Stimulated activated CD8-positive, alpha-beta memory T cell treated with anti-CD3 and anti-CD28 coated beads, Interleukin-4, amount 100 ng/mL, for 48 hours (primary cell): ENCODE measurements at places on chromosomes 3 and 15.

DNA sequence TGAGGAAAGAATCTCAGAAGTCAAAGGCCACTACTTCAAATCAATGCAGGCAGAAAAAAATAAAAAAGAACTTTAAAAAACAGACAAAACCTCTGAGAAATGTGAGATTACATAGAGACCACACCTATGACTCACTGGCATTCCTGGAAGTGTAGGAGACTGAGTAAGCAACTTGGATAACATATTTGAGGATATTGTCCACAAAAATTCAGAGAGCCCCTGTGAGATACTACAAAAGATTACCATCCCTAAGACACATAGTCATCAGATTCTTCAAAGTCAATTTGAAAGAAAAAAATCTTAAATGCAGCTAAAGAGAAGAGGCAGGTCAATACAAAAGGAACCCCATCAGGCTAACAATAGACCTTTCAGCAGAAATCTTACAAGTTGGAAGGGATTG, 887.3 kb downstream of the NTRK3 start:
- DNase-seq = no peak

DNA sequence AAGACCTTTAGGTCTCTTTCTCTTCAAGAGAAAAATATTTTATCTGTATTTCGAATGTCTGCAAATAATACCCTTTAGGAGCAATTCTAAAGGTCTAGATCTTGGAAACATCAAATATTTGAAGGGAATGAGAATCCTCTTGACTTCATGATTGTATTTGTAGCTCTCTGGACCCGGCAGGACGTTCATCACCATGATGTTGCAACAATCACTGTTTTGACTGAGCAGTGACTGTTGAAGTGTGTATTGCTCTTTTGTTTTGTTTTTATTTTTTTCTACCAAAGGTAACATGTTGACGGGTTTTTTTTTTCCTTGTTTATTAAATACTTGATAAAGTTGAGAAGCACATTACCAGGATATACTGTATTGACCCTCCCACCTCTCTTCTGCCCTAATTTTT, 55.3 kb upstream of the CCR4 start:
- DNase-seq = no peak

- no peak for DNase-seq
Observed at GRCh38 chr15:51613951-51614350, 8.6 kb downstream of the DMXL2 start.

DNA sequence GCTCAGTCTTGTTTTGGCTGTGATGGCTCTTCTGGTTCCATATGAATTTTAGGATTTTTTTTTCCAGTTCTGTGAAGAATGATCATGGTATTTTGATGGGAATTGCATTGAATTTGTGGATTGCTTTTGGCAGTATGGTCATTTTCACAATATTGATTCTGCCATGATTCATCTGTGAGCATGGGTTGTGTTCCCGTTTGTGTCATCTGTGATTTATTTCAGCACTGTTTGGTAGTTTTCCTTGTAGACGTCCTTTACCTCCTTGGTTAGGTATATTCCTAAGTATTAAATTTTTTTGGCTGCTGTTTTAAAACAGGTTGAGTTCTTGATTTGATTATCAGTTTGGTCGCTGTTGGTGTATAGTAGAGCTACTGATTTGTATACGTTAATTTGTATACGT, 18.5 kb downstream of the TCF12 start:
- no peak for DNase-seq

DNA sequence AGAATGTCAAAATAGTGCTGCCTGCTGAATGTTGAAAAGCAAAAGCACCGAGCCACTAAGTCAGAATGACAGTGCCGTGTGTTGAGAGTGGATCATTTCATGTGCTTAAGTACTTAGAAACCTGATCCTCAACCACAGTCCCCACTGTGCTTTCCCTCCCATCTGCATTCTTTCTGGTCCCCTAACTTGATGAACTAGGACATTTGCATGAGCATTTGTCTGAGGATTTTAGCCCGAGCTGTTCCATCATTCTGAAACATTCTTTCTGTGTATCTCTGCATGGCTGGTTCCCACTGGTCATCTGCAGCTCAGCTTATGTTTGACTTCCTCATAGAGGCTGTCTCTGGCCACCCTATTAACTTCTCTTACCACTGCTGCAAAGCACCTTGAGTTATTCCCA, 42.0 kb downstream of the SST start:
- no peak for DNase-seq

DNA sequence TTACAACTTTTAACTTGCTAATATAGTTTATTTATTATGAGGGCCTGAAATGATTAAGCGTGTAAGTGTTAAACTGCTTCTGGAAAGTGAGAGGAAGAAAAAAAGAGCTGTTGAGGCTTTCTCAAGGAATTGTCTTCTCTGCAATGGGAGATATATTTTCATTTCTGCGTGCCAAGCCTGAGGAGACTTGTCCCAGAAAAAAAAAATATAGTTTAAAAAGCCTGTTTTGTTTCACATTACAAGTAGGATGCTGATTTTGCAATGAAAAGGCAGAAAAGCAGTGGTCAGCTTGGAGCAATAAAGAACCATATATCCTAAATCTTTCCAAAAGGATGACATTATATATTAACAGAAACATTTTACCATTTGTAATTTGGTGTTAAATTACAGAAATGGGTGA, 115.5 kb downstream of the GMNC start:
- DNase-seq = no peak

GRCh38 chr3:140355481-140355880, 322.4 kb upstream of the TRIM42 start:
- DNase-seq = no peak

- DNase-seq = no peak
Observed at GRCh38 chr15:97053635-97054034, 723.1 kb downstream of the NR2F2 start.

- no peak for DNase-seq
Observed at GRCh38 chr3:57758686-57759085, 2.6 kb downstream of the SLMAP start.

GRCh38 chr3:194086388-194087075, 49.4 kb upstream of the HES1 start:
- no peak for DNase-seq

DNA sequence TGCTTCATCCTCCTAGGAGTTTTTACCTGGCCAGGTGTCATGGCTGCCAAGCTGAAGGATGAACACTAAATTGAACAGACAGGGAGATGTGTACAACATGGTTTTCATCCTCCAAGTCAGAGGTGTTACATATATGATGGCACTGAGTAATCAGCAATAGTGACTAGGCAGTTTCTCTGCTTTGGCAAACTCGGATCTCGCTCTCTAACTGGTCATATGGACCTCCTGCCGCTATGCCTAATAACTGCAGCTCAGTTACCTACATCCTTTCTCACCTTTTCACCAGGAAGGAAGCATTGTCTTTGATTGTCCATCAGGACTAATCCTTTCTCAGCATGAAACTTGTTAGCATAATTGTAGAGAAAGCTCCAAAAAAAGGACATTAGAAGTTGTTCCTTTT, 175.9 kb upstream of the PLSCR5 start:
- DNase-seq = no peak

DNA sequence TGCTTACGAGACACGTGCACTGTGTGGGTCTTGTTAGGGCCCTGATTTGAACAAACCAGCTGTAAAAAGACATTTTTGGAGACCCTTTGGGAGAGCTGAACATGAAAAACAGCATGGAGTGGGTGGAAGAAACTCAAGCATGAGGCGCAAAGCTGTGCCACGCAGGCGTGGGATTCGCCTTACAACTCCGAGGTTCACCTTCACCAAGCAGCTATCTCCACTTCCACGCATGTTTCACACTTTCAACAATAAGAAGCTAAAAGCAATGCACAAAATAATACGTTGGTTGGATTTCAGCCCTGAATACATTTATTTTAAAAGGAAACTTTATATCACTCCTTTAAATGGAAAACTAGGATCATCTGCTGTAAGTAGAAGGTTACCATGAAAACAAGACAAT, 42.5 kb downstream of the IQSEC1 start:
- no peak for DNase-seq

- no peak for DNase-seq
Observed at GRCh38 chr15:92505611-92506010, 111.9 kb downstream of the ST8SIA2 start.

- no peak for DNase-seq
Observed at GRCh38 chr15:64686130-64686735, 89.2 kb downstream of the RBPMS2 start.

DNA sequence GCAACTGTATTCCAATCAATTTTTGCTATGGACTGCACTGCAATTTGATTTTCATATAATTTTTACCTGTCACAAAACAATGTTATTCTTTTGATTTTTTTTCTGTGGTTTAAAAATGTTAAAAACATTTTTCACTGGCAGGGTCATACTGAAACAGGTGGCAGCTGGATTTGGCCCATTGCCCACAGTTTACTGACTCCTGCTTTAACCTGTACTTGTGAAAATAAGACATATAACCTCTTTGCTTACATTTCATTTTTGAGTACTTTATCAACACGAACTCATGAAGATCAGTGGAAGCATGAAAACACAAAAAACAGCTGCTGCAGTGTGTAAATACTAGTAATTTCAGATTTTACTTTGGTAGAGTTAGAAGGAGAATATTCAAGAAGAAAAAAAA, 313.1 kb downstream of the WDR72 start:
- DNase-seq = no peak

GRCh38 chr3:167780214-167780883, 44.8 kb downstream of the SERPINI1 start:
- no peak for DNase-seq

- DNase-seq = no peak
Observed at GRCh38 chr15:89101302-89102193, 13.3 kb downstream of the ABHD2 start.

DNA sequence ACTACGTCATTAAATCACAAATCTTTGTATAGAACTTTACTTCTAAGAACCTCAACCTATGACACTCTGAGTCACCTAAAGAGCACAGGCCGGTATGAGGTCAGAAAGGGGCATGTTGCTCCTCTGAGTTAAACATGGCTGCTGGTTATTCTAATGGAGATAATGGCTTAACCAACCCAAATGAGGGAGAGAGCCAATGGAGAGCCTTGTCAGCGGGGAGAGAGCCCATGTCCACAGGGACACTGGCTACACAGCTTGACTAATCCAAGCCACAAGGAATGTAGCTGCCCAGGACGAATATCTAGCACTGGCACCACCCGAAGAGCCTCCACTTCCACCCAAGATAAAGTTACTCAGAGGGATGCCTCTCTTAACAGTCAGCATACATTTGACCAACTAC, 77.0 kb upstream of the STAC start:
- no peak for DNase-seq

- DNase-seq = no peak
Observed at GRCh38 chr15:25771338-25771706, 91.8 kb downstream of the ATP10A start.

DNA sequence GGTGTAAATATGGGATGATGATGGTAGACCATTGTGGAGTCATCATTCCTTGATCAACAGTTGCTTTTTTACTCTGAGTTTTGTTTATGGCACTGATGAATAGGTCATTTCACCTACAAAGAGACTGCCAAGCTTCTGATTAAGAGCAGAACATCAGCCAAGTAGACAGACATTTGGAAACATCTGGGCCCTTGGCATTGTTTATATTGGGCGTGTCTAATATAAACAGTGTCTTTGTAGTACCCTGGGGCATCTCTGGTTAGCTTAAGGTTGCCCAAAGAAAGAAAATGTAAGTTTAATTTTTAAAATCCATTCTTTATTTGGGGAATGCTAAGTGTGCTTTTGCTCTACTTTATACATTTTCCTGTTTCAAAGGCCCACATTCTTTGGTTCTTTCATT, 377.0 kb downstream of the FEZF2 start:
- no peak for DNase-seq
